ENCODE measurements at places on chromosomes 2 and 18.

GRCh38 chr2:170271340-170271739 lies 93.4 kb downstream of the MYO3B start:
- no peak for DNase-seq

GRCh38 chr18:26711756-26712155 lies 153.8 kb downstream of the AQP4 start:
- DNase-seq = no peak

DNA sequence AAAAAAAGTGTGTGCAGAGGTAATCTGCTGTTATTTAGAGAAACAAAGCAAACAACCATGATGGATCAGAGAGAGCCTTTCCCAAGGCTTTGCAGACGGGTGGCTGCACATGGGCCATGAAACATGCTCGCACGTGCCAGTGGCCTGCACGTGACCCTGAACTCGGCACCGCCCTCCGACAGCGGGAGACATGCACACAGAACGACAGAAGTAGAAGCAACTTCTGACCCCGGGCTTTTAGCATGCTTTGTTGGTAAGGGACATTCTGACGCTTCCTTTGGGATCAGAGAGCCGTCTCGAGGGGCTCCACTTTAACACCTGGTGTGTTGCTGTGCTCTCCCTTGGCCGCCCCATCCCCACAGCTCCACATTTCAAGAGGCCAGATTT lies 112.5 kb downstream of the KCNF1 start:
- no peak for DNase-seq

GRCh38 chr2:55431982-55432627 lies 12.4 kb upstream of the CCDC88A start:
- DNase-seq = peak; percentile 57

DNA sequence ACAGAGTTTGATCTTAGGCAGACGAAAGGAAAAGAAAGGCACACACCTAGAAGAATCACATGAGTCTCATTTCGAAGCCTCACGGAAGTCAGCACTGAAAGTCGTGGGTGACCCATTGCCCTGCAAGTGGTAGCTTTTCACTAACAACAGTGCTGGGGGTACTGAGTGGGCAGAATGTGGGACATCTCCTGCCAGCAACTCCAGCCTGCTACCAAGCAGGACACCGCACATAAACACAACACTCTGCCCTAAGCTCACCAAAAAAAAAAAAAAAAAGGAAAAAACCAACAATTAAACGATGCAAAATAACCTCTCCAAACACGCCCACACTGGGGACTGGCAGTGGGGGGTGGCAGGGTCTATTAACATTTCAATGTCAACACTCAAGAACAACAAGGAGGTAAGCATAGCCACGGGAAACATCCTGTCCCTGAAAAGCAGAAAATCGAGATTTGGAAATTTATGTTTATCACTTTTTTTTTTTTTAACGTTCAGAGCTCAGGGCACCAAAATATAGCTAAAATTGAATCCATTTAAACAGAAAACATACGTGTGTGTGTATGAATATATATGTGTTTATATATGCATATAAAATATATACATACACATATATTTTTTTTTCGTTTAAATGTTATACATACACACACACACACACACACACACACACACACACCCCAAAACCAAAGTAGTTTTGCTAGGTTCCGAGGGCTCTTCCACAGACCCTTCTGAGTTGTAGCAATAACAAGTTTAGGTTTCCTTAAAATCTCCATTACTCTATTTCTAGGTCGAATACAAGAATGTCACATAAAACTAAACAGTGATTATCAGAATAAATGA lies 2.2 kb downstream of the INO80D start:
- DNase-seq = peak; percentile 96

GRCh38 chr2:235394278-235394828 lies 99.5 kb upstream of the AGAP1 start:
- no peak for DNase-seq

DNA sequence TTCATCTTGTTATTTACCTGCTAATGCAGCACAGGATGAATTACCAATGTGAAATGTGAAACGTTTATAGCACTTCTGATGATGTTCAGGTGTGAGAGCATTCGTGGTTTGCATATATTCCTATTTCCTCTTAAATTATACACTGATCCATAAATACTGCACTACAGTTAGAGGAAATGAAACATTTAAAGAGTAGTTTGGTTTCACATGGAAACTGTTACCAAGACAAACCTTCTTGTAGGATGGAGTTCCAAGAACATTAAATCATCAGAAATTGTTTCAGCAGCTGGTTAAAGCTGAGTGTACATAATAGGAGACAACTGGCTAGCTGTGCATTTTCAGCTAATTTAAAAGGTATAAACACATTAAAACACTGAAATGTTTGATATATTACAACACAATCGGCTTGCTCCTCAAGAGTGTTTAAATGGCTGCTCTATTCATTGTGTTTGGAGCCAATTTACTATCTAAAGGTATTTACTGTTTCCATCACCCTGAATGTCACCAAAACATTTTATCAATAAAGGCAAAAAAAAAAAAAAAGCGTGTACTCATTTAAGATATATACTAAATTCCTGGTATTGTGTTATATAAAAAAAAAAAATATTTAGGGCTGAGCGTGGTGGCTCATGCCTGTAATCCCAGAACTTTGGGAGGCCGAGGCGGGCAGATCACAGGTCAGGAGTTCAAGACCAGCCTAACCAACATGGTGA lies 100.6 kb downstream of the DYM start:
- no peak for DNase-seq

DNA sequence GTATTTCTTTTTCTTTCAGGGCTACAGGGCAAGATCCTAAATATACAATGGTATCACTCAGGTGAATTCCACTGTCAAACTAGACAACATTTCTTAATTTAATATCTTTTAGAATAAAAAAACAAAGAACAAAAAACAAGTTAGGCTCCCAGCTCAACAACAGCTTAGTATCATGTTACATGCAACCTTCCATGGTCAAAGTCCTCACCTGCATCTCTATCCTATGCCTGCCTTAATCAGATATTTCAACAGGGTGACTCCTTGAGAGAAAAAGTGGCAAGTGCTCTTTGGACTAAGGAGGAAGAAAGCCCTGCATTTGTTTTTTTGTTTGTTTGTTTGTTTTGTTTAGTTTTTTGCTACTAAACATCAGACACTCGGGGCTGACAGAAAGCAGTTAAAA lies 50.2 kb downstream of the WDFY1 start:
- no peak for DNase-seq

- no peak for DNase-seq
These were observed 9.7 kb downstream of the KLHL29 start for GRCh38 chr2:23394700-23395099.

DNA sequence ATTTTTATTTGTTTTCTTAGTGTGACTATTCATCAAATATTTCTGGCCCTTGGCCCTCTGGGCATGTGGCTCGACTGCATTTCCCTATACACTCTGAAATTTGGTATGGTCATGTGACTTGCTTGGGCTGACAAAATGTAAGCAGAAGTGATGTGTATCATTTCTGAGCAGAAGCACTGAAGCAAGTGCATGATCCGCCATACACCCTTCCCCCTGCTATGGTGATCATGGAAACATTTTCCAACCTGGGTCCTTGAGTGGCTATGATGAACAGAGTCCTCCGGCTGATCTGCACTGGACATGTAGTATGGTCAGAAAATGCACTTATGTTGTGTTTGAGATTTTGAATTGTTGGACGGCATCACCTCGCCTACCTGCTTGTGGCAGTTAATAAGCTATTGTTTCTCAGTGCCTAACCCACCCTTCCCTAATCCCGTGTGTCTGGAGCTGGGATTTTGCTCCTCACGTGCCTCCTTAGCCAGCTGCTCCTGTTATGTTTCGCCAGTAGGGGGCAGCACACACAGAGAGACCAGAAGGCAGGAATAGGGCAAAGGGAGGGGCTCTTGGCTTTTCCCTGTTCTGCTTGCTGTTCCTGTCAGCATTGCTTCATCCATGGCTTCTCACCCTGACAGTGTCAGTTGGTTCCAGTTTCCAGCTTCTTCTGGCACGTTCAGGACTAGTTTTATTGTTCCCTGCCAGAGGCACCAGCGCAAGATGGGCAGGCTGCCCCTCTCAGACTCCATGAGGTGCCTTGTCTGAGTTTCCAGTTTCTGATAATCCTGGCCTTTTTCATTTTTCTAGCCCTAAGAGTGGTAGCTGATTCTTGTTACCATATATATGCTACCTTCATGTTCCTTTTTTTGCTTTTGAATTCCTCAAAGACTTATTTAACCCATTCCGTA lies 207.4 kb downstream of the ARL6IP6 start:
- peak; percentile 92 for DNase-seq

GRCh38 chr2:83689402-83689801 lies 769.7 kb downstream of the SUCLG1 start:
- no peak for DNase-seq

- no peak for DNase-seq
These were observed 236.4 kb downstream of the PIEZO2 start for GRCh38 chr18:10912790-10913545.

GRCh38 chr18:54094474-54094873 lies 130.0 kb downstream of the MBD2 start:
- DNase-seq = no peak

DNA sequence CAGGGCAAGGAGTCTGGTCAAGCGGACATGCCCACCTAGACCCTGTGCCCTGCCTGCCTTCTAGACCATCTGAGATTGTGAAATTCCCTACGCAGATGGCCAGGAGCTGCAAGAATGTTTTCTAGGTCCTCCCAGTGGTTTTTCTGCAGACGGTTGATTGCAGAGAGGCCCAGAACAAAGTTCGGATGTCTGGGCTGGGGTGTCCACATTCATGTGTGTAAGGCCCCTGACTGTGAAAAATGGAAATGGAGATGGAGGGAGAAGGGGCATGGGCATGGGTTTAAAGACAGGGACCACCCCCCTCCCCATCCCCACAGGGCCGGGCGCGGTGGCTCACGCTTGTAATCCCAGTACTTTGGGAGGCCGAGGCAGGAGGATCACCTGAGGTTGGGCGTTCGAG lies 11.8 kb downstream of the ARHGAP25 start:
- no peak for DNase-seq

- DNase-seq = no peak
These were observed 311.0 kb downstream of the NDUFA10 start for GRCh38 chr2:239714116-239714515.

GRCh38 chr18:934518-935133 lies 30.0 kb downstream of the ADCYAP1 start:
- DNase-seq = peak; percentile 24

- DNase-seq = no peak
These were observed 381.5 kb downstream of the NRXN1 start for GRCh38 chr2:50650403-50650810.

- no peak for DNase-seq
These were observed 297.4 kb upstream of the MGAT5 start for GRCh38 chr2:133956434-133956935.

GRCh38 chr2:141513853-141514252 lies 617.0 kb downstream of the LRP1B start:
- DNase-seq = no peak

GRCh38 chr2:152166633-152167032 lies 8.9 kb downstream of the STAM2 start:
- DNase-seq = no peak

DNA sequence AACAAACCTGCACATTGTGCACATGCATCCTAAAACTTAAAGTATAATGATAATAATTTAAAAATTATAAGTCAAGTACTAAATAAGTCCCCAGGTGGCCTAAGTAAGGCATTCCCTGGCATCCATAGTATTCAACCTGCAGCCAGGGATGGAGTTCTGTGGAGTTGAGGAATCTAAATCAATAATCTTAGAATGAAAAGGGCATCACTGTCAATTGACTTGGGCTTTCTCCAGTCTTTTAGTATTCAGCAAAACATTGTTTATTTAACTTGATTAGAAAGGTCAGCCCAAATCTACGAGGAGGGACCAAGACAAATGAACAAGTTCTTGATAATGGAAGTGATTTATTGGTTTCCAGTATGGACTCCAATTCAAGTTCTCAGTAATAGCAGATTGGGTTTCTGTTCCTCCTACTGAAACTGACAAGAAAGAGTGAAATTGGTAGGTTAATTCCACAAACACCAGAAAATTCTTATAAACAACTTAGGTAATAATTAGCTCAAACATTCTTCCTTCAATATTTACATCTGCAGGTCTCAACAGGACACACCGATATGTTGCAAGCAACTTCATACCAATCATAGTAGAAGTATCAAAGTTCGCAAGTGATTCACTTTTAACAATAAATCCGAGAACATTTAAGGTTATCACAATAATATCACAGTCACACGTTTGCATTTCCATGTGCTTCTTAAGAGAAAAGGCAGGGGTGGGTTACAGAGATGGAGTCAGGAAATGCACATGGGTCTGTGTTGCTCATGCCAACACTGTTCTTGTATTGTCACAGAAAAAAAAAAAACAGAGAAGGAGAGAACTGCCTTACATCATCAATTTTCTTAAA lies 51.7 kb upstream of the EHBP1 start:
- DNase-seq = no peak

- DNase-seq = no peak
These were observed 40.2 kb upstream of the GPR17 start for GRCh38 chr2:127605691-127606263.

- no peak for DNase-seq
These were observed 121.1 kb downstream of the MAPK4 start for GRCh38 chr18:50680966-50681365.

DNA sequence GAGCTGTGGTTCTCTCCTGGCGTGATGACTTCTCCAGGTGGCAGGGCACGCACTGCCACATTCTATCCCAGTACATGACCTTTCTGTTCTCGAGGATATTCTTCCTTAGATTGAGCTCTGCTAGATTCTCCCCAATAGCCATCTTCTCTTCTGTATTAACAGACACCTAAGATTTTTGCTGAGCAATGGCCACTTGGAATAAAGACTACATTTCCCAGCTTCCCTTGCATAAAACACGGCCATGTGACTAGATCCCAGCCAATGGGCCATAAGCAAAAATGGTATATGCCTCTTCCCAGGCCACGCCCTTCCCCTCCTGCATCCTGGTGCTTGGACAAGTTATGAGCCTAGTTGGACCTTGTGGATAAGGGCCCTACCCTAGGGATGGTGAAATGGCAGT lies 82.1 kb downstream of the EIF2AK3 start:
- peak; percentile 85 for DNase-seq

GRCh38 chr2:138724729-138725459 lies 55.3 kb downstream of the NXPH2 start:
- DNase-seq = no peak

GRCh38 chr2:183349091-183349490 lies 224.8 kb downstream of the NUP35 start:
- DNase-seq = peak; percentile 6

GRCh38 chr2:133885847-133886246 lies 317.6 kb upstream of the NCKAP5 start:
- no peak for DNase-seq

- DNase-seq = peak; percentile 92
These were observed 39.2 kb downstream of the BIN1 start for GRCh38 chr2:127067620-127068350.

- no peak for DNase-seq
These were observed 117.2 kb downstream of the CERS6 start for GRCh38 chr2:168573128-168573903.

DNA sequence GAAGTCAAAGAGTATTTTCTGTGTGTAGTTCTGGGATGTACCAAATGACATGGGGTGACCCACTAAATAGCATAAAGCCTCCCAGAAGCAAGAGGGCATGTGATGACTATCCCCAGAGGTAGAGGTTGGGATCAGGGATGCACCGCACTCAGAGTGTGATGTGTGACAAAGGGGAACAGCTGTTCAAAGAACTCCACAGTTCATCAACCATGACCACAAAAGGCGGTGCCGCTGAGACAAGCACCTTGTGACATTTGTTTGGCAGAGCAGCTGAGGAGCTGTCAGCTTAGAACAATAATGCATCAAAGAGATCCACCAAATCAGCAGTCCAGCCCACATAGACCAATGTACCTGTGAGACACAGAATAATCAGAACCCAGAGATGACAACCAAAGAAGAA lies 81.3 kb downstream of the VWC2L start:
- DNase-seq = no peak
